Fibroblast of upper back skin (primary cell): ENCODE measurements at places on chromosomes 16 and 17.

DNA sequence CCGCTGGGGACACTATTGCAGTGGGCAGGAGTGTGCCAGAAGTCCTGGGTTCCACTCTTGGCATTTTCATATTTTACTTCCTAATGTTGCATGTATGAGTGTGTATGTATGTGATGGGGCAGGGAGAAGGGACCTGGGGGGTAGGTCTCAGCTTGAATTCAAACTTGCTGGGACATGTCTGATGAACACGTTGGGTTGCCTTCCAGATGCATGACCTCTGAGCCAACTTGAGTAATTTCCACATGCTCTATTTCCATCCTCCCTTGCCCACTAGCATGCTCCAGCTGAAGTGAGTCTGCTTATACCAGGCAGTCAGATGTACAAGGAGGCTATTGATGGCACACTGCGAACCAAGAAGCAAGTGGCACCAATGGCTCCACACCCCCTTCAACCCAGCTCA lies 32.9 kb upstream of the SRSF1 start:
- DNase-seq, result no peak

- DNase-seq, result no peak
Observed at GRCh38 chr17:56914581-56915273, 878 bp upstream of the TRIM25 start.

DNA sequence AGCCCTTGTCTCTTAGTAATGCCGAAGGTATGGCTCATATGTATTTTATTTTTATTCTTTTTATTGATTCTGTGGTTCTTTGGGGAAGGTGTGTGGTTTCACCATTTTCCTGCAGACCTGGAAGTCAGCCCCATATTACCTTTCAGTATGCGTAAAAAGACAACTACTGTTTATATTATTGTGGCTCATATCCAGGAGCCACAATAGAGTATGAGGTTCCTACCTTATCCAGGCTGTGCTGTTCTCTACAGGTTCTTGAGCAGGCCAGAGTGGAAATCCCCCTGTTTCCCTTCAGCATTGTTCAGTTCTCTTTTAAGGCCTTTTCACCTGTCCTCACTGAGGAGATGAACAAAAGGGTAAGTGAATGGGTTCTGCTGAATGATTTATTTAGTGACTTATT lies 33.2 kb downstream of the REXO5 start:
- DNase-seq, result no peak

DNA sequence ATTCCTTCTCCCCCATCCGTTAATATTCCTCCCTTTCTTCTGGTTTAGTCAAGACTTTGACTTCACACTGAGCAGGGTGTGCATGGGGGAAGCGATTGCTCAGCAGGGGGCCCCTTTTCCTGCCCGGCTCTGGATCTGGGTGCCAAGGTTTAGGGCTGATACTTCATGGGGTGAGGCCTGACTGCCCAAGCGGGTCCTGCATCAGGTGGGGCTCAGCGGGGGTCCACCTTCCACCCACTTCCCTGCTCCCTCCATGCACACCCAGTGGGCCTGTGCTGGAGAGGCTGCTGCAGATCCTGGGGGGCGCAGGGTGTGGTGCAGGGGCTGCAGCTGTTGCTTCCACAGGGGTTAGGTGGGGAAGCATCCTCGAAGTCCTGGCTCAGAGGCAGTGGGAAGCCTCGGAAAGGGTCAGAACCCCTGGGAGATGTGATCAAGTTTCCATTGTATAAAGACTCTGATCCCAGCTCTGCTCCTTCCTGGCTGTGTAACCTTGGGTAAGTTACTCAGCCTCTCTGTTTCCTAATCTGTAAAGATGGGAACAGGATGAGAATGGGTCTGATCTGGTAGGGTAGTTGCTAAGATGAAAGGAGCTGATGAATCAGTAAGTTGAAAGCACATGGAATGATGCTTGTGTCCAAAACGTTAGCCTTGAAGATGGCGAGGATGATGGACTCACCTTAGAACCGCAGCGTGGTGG lies 53.3 kb downstream of the MGAT5B start:
- no peak for DNase-seq

DNA sequence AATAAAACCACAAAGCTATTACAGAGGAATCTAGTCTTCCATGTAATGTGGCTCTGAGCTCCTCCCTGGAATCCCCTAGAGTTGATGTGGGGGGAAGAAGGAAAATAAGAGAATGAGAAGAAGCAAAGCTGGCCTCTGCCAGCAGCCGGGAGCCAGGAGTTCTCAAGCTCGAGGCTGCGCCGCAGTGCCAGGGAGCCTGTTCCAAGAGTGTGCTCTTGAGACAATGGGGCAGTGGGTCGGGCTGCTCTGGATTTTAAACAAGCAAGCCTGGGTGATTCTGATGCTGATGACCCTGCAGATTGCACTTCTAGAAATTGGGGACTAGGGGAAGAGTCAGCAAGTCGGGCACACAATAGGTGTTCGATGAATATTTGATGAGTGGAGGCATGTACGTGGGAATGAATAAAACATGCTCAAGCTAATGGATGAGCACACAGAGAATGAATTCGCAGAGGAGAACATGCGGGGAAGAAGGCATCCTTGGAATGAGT lies 119.9 kb downstream of the CMIP start:
- peak; percentile 63 for DNase-seq

GRCh38 chr16:4703906-4704305 lies 10.5 kb downstream of the NUDT16L1 start:
- DNase-seq, result no peak

- no peak for DNase-seq
Observed at GRCh38 chr17:46947216-46947615, 24.3 kb downstream of the GOSR2 start.

DNA sequence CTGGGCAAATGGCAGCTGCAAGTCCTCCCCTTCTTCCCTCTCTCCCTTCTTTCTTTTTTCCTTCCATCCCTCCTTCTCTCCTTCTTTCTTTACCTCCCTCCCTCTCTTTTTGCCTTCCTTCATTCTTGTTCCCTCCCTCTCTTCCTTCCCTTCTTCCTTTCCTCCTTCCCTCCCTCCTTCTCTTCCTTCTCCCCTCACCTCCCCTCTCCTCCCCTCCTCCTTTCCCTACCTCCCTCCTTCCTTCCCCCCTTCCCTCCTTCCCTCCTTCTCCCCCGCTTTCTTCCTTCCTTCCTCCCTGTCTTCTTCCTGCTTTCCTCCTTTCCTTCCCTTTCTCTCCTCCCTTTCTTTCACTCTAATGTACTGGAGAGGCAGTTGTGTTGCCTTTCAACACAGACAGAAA lies 110.8 kb upstream of the SALL1 start:
- no peak for DNase-seq

GRCh38 chr17:63946440-63947363 lies 14.6 kb upstream of the CD79B start:
- peak; percentile 21 for DNase-seq

GRCh38 chr17:63707151-63707550 lies 7.2 kb upstream of the LIMD2 start:
- DNase-seq, result no peak

GRCh38 chr16:49645263-49645662 lies 210.6 kb downstream of the ZNF423 start:
- no peak for DNase-seq

DNA sequence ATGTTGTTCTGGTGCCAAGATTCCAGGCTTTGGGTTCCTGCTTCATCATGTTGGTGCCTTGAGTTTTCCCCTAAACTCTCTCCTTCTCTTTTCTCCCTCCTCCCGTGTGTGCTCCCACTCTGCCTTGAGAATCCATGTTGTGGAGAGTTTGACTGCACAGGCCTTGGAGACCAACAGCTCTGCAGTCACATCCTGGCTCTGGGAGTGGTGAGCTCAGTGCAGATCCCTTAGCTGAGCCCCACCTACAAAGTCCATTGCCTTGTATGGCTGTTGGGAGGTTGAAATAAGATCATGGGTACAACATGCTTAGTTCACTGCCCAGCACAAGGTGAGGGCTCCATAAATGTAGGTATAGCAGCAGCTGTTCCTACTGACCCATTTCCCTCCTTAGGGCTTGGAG lies 85.9 kb downstream of the IRX3 start:
- no peak for DNase-seq

- peak; percentile 4 for DNase-seq
Observed at GRCh38 chr17:73595479-73595878, 48.8 kb downstream of the SDK2 start.
